ENCODE measurements at places on chromosomes 11 and 22. TPM values are rescaled to one million over a fixed set of nuclear protein-coding genes. Genes with fewer than 3 reads are reported as not detected.

GRCh38 chr11:1933416-1934334 lies 13.5 kb upstream of the MRPL23 start:
- DNase-seq: no peak

- DNase-seq: peak; percentile 73
Observed at GRCh38 chr11:129453293-129453721, 77.7 kb downstream of the BARX2 start.

DNA sequence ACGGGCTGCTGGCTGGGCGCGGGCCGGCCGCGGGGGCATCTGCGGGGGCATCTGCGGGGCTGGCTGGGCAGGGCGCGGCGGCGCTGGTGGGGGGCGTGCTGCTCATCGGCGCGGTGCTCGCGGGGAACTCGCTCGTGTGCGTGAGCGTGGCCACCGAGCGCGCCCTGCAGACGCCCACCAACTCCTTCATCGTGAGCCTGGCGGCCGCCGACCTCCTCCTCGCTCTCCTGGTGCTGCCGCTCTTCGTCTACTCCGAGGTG lies 194 bp downstream of the DRD4 start:
- no peak for DNase-seq

- no peak for DNase-seq
Observed at GRCh38 chr11:13686776-13687175, 18.3 kb downstream of the FAR1 start.

DNA sequence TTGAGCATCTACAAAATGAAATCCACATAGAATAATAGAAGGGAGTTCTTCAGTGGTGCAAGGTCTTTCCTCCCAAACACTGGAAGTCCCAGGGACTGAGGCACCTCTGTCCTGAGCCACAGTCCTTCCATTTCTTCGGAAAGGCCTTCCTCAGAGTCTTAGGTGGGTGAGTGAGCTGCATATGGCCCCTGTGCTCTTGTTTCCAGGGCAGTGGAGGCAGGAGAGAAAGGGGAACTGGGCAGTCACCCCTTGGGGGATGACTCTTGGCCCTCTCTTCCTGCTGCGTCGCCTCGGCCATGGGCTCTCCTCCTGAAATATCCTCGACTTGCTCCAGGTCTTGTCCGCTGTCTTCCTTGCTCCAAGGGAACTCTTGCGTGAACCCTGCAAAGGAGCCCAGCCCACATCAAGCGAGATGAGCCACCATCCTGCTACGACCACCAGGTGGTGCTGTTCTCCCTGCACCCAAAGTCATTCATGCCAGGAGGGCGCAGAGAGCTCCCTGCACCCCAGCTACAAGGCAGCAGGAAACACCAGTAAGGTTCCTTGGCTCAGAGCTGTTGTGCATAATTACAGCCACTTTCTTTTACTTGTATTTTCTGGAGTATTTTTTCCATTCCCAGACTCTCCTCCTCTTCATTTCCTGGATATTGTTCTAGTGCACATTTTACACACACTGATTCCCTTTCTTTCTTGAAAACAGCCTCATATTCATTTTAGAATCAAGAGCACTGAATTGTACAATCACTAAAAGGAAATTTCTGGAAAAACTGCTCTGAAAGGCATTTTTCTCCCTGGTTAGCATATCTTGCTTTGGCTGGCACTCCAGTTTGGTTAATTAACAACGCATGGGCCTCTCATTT lies 397.8 kb downstream of the OPCML start:
- peak; percentile 80 for DNase-seq

The NAALAD2 gene
- 24.6 TPM for total RNA-seq

GRCh38 chr11:69657456-69657910 lies 16.5 kb downstream of the CCND1 start:
- no peak for DNase-seq

The FZD4 gene
- 5.8 TPM for total RNA-seq

GRCh38 chr22:31488988-31489617 lies 539 bp downstream of the EIF4ENIF1 start:
- peak; percentile 72 for DNase-seq

The RAB36 gene
- 2.1 TPM for total RNA-seq

The SERHL2 gene
- not detected for total RNA-seq

- no peak for DNase-seq
Observed at GRCh38 chr11:74714904-74715303, 16.3 kb downstream of the CHRDL2 start.

GRCh38 chr22:26542831-26543230 lies 30.6 kb upstream of the TFIP11 start:
- no peak for DNase-seq

DNA sequence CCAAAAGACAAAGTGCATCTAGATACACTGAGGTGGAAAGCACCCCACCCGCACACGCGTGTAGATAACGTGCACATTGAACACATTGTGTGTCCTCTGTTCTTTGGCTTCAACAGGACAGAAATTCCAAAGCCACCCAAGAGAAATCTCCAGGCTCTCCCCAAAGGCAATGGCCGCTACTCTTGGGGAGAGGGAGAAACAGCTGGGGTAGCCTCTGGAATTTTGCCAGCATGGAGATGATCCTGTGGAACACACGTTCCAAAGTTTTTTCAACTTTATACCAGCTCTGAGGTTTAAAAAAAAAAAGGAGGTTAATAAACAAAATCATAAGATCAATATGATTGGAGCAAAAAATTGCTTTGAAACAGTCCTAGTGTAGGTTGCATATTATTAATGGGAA lies 63.0 kb upstream of the CD82 start:
- no peak for DNase-seq

DNA sequence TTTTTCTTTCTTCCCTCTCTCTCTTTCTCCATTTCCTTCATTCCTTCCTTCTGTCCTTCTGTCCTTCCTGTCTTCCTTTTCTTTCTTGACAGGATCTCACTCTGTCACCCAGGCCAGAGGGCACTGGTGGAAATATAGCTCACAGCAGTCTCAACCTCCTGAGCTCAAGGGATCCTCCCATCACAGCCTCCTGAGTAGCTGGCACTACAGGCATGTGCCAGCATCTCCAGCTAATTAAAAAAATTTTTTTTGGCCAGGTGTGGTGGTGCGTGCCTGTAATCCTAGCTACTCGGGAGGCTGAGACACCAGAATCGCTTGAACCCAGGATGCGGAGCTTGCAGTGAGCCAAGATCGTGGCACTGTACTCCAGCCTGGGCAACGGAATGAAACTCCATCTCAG lies 4.8 kb upstream of the DUSP8 start:
- no peak for DNase-seq

The SLC22A25 gene
- not detected for total RNA-seq

DNA sequence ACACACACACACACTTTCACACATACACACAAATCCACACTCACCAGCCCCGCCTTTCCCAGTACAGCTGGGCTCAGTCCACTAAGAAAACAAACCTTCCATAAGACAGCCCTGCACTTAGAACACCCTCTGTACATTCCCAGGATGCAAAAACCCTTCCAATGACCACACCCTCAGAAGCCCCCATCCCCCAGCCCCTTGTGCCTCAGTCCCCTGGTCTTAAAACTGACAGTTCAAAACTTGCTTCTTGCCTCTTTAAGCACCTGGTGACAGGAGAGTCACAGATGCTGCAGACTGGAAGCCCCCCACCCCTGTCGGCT lies 23.0 kb downstream of the APLNR start:
- DNase-seq: peak; percentile 39

- no peak for DNase-seq
Observed at GRCh38 chr22:37157516-37158285, 8.0 kb upstream of the IL2RB start.

The SHANK3 gene
- 3.6 TPM for total RNA-seq
